ENCODE measurements at places on chromosomes 1 and 21.

DNA sequence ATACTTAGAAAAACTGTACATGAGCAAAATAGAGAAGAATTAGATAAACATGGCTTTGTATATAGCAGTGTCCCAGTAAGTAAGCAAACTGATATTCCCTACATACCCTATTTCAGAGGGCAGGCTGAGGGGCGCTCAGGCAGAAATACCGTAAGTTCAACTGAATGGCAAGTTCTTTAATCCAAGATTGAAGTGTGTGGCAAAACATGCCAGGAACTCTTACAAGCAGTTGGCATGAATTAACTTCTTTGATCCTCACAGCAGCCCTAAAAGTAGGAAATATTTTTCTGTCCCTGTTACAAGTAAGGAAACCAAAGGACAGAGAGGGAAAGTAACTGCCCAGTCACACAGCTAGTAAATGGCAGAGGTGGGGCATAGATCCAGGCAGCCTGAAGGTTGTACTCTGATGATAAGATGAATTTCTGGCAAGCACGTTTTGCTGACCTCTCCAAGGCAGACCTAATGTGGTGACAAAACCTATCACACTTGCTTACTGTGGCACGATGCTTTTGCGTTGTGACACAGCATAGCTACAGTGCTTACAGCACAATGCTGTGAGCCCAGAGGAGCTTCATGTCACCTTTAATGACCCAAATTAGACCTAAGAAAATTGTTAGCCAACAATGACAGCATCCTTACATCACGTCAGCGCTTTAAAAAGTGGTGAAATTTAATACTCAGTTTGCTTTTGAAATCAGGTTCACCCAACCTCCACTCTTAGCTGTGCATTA, 35.0 kb upstream of the THEM4 start:
- DNase-seq, result no peak

- no peak for DNase-seq
Observed at GRCh38 chr21:35368326-35368725, 319.2 kb upstream of the RUNX1 start.

GRCh38 chr1:36691374-36691773, 208.7 kb upstream of the CSF3R start:
- no peak for DNase-seq

- no peak for DNase-seq
Observed at GRCh38 chr1:244341455-244342450, 110.0 kb downstream of the ADSS2 start.

GRCh38 chr1:22658385-22659163, 5.5 kb downstream of the C1QB start:
- DNase-seq, result no peak

GRCh38 chr1:16164213-16165072, 8.6 kb upstream of the EPHA2 start:
- no peak for DNase-seq

DNA sequence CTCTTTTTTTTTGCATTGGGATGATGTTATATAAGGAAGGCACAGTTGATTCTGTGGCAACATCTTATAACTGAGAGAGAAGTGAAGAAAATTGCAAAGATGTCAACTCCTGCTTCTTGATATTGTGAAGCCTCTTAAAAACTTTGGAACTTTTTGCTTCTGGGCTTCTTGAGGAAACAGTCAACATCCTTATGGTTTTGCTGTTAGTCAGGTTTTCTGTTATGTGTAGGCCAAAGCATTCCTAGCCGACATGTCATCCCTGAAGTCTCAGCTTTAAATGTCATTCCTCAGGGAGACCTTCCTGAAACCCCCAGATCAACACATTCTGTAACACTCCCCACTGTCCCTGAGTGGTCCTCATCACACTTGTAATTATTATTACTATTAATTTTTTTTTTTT, 12.6 kb downstream of the FALEC start:
- DNase-seq, result no peak

- DNase-seq, result no peak
Observed at GRCh38 chr1:86441997-86442396, 18.0 kb downstream of the CLCA2 start.

- DNase-seq, result no peak
Observed at GRCh38 chr1:201336711-201337450, 40.6 kb downstream of the TNNT2 start.

DNA sequence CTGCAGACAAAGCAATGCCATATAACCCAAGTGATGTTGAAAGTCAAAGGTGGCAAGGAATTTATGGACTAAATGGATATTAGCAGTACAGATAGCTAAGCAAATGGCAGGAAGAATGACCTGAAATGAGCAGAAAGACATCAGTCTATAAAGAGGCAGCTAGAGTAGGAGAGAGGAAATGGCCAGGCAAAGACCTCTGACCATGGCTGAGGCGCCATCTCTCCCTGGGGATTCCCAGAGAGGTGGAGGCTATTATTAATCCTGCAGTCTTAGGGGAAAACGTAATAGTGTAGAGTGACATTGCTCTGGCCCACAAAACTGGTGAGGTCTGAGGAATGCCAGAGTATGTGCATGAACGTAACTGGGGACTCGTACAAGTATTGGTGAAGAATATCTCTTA, 563.6 kb upstream of the PRMT6 start:
- no peak for DNase-seq

- no peak for DNase-seq
Observed at GRCh38 chr1:84492726-84493125, 13.5 kb upstream of the SPATA1 start.

DNA sequence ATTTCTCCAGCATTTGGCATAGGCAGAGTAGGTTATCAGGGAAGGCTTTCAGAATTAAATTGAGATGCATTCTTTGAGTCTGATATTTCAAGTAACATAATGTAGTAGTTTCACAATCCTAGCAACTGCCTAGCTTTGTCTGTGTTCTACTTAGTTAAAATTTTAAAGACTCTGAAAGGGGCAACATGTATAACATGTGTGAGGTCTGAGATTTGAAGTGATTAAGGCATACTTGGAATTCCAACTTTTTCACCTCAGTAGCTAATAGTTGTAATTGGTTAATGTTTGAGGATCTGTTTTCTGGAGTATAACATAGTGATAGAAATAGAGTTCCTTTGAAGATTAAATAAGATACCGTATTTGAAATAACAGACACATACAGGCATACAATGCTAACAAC, 335.2 kb upstream of the BEND5 start:
- DNase-seq, result no peak

DNA sequence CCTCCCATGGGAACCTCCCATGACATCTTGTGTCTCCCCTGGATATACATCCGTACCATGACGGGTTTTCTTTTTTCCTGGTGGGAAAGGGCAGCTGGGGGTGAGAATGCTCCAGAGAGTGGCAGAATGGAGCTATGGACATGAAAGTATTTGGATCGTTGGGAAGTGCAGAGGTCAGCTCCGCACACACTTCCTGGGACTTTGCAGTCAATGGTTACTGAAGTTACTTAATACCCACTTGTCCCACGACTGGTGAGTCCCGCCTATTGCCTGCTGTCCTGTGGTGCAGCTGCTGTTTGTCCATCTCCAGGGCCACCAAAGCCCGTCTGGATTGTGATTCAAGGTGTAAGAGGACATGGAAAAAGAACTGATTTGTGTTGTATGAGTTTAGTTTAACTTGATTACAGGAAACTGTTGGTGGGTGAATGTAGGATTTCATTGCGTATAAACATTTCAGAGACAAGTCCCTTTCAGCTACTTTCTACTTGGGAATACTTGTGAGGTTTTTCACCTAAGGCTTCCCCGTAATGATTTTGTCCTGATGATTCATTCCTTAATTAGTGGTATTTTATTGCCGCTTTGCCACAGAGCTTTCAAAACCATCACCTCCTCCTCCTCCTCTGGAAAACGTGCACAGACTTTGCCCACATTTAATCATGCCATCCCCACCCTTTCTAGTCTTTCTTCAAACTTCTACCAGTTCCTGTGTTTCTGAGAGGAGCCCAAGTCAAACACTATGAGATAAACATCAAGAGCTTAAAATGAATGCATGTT, 308.8 kb downstream of the KIF26B start:
- no peak for DNase-seq

- no peak for DNase-seq
Observed at GRCh38 chr1:213061263-213061662, 10.2 kb downstream of the RPS6KC1 start.

GRCh38 chr1:23984417-23985186, 4.5 kb upstream of the SRSF10 start:
- no peak for DNase-seq

DNA sequence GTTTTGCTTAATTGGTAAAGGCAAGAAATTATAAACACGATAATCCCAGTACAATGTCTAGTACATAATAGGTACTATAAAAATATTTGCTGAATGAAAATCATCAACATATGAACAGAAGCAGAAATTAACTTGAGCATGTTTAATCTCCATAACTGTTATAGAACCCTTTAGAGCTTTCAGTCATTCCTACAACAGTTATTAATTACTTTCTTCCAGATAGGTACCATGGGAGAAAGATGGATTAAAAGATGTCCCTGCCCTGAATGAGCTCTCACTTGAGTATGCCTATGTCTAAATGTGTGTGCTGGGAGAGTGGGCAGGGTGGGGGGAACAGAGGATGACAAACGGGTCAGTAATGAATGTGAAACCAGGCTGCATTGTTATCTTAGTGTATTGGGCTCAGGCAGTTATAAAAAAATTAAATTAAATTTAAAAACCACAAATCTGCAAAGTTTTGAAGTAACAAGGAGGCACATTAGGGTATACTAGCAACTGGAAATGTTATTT, 2.4 kb downstream of the EPS15 start:
- DNase-seq, result no peak

- DNase-seq, result no peak
Observed at GRCh38 chr1:234781241-234782065, 171.5 kb upstream of the IRF2BP2 start.

GRCh38 chr1:52057876-52058415, 1.9 kb downstream of the BTF3L4 start:
- DNase-seq, result no peak

- DNase-seq, result no peak
Observed at GRCh38 chr1:184574588-184574987, 180.1 kb downstream of the EDEM3 start.

- DNase-seq, result no peak
Observed at GRCh38 chr1:15120251-15120945, 33.1 kb upstream of the TMEM51 start.

- DNase-seq, result no peak
Observed at GRCh38 chr1:109206339-109206738, 7.4 kb upstream of the SARS1 start.
